Stimulated activated CD4-positive, alpha-beta T cell treated with anti-CD3 and anti-CD28 coated beads, TNF-alpha, amount 100 ng/mL, for 4 hours (primary cell): ENCODE measurements at places on chromosomes 1 and 21.
A peak's percentile ranks its signal among the peaks of the same experiment; 100 is the strongest.

- DNase-seq, result no peak
These were observed 25.5 kb downstream of the ODF2L start for GRCh38 chr1:86370601-86371022.

- no peak for DNase-seq
These were observed 9.8 kb downstream of the BARHL2 start for GRCh38 chr1:90707363-90707710.

- peak; percentile 31 for DNase-seq
These were observed at the start of gene RAVER2 for GRCh38 chr1:64744492-64745180. Gene RAVER2, plus strand, starts transcription at chr1:64745075. Its CDS starts 98 bp downstream, at chr1:64745173.

DNA sequence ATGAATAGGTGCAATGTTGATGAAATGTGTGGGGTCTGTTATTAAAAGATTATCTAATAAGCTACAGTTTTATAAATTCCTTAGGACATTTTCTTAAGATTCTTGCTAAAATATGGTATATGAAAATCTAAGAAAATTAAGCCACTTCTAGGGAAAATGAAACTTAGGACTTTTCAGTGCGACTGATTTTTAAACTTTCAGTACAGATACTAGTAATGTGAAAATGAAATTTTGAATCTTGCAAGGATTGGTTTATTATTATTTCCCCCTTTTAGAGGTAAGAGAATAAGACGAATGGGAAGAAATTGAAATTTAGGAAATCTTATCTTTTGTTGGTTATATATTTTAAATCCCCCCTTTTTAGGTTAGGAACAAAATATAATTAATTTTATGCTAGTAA, 16.4 kb downstream of the CAPZA1 start:
- DNase-seq, result no peak

- no peak for DNase-seq
These were observed 709 bp downstream of the TNFRSF14 start for GRCh38 chr1:2556678-2557481.

DNA sequence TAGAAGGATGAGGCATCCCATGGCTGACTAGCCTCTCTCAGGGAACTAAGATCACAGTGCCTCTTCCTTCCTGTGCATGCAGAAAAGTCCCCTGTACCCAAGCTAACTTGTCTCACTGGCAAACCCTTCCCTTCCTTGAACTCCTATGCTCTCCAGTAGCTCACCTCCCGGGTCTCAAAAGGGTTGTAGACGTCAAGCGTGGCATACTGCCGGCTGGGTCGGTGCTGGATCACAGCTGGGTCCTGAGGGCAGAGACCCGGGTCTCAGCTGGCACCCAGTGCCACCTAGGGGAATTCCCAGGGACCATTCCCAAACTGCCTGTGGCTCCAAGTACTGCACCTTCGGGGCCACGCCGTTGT, 688 bp downstream of the SCAMP3 start:
- no peak for DNase-seq

DNA sequence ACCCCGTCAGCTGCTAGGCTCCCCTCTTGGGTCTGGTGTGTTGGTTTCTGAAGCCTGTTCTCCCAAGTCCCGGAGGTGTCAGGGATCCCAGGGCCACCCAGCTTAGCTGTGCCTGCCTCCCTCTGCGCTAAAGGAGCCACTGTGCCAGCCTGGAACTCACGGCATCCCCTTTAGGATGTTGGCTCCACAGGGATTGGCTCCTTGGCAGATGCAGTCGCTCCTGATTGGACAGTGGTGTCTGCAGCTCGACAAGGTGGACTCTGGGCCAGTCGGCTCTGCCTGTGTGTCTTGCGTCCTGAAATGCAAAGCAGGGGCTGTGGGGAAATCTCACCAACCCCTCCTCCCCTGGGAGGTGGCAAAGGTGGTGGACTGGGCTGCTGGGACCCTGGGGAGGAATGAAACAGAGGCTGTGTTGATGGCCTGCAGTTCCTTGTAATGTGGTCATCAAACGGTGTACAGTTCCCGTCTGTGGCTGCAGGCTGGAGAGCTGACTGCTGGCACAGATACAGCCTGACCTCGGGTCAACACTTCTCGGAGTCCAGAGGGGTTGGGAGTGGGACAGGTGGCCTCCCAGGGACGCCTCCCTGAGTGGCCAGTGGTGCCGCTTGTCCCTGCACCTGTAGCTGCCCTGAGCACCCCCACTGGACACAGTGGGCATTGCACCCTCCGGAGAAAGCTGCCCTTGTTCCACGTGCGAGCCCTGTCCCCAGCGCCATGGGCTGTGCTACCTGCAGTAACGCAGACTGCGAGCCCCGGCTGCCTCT, 11.5 kb upstream of the KCNAB2 start:
- no peak for DNase-seq

DNA sequence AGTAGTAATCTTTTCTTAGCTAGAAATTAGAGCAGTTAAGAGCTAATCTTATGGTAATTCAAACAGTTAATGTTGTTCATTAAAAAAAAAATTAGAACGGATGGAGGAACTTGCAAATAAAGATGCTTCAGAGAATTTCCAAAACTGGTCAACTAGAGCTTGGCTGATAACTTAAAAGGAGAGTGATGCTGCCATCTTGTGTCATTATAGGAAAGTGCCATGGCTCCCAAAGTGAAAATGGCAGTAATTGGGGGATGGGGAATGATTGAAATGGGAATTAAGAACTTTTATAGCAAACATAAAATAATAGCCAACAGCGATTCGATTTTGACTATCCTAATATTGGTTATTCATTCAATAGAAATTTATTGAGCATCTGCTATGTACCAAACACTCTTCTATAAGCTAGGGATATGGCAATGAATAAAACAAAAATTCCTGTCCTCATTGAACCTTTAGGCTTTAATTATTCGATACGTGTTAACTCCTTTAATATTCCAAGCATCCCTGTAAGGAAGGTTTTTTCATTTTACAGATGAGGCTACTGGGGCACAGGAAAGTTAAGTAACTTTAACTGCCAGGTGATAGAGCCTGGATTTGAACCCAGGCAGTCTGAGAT, 5.7 kb upstream of the PLPP3 start:
- no peak for DNase-seq

DNA sequence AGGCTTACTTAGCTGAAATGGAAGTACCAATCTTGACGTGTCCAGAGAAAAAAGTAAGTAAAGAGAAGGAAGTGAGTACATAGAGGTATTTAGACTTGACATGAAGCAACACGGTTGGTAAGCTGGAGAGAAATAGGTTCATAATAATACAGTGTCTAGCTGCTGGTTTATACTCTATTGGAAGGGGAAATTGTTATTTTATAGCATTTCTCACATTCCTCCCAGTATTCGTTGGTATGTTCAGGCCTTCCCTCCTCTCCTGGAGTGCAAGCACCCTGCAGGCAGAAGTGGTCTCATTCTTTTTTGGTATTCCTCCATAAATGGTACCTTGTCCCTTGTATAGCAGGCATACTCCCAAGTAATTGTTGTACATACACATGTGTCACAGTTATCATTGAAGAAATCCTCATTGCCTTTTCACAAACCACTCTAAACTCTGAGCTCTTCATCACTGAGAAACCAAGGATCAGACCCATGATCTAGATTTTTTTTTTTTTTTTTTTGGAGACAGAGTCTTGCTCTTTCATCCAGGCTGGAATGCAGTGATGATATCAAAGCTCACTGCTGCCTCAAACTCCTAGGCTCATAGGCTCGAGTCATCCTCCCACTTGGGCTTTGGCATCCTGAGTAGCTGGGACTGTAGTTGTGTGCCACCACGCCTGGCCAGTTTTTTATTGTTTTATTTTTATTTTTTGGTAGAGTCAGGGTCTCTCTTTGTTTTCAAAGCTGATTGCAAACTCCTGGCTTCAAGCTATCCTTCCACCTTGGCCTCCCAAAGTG, 9.8 kb upstream of the IPO9 start:
- DNase-seq, result no peak

GRCh38 chr1:15660151-15660550, 24.0 kb upstream of the PLEKHM2 start:
- DNase-seq, result no peak

DNA sequence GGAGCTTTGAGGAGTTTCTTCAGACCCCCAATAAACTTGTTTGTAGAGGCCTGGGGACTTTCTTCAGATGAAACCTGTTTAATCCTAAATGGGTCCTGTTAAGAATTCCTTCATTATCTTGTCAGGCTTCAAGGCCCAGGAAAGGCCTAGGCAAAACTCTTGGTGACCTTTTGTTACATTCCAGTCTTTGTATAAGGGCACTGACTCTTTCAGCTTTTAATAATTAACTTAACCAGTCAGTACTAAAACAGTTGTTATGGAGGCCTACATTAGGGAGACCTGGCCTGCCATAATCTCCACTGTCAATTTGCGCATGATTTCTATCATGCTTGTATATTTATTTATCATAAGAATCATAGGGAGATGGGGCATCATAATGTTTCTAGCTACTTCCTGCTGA, 110.2 kb downstream of the FCRL5 start:
- DNase-seq, result no peak

- no peak for DNase-seq
These were observed 104.5 kb upstream of the FMN2 start for GRCh38 chr1:239987103-239987745.

DNA sequence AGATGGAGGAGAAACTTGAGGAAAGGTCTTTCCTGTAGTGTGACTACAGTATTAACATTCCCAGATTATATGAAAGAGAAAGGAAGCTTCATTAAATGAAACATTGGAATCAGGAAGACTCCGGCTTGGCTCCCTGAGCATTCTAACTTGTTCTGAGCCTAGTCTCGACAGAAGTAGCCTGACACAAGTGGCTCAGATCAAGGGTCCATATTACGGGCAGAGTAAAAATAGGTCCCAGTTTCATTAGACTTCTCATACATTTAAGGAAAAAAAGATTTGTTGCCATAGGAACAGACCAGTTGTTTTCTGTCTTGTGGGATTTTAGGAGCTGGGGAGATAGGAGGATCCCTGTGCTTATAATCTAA, 12.8 kb downstream of the SMAP2 start:
- no peak for DNase-seq

DNA sequence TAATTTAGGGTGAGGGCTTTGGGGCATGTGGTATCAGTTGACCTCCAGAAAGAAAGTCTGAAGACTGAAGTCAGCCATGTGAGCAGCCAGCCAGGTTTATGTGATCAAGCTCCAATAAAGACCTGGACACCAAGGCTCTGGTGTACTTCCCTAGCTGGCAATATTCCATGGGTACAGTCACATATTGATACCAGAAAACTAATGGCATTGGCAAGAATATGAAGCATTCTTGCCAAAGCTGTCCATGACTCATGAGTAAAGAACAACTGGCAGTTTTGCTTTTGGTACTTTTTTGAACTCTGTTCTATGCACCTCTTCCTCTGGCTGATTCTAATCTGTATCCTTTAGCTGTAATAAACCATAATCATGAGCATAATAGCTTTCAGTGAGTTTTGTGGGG, 415.3 kb upstream of the CAMK1G start:
- no peak for DNase-seq

GRCh38 chr1:145999321-146000024, 3.1 kb upstream of the TXNIP start:
- DNase-seq, result no peak

DNA sequence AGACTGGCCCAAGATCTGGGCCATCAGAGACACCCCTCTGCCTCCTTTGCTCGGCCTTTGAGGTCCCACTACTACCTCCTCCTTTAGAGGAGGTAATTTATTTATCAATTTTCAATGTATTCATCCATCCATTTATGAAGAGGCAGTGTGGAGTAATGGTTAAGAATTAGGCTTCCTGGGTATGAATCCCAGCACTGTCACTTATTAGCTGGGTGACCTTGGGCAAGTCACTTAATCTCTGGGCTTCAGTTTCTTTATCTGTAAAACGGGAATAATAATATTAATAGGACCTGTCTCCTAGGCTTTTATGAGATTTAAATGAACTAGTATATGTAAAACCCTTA, 1.7 kb downstream of the NR0B2 start:
- DNase-seq, result no peak

DNA sequence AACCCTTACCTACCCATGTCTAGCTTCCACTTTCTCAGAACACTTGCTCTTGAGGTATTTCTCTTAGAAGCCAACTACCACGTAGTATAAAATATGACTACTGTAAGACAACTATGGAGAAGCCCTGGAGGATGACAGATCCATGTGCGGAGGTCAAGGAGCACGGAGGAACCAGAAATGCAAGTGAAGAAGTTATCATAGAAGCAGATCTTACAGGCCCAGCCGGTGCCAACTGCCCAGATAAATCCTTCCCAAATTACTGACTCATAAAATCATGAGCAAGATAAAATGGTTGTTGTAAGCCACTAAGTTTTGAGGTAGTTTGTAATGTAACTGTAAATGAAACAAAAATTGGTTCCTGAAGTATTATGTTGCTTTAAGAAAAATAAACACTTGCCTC, 12.6 kb downstream of the GTF2B start:
- no peak for DNase-seq

DNA sequence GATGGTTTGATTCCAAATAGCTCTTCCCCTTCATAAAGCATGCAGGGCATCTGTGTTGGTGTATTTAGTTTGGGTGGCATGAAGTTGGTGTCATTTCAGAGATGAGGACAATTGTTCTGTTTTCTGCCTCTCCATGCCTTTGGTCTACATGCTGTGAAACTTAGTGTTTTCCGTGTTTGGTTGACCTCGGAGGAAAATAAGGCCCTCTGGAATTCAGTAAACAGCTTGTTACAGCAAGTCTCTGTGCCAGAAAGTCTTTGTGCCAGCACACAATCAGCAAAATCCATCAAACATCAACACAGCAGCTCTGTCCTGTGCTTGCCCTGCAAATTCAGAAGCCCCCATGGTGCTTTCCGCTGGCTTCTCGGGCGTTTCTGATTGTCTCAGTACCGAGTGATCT, 9.5 kb downstream of the PARK7 start:
- DNase-seq, result no peak

GRCh38 chr21:25569084-25569483, 38.2 kb downstream of the MRPL39 start:
- no peak for DNase-seq

DNA sequence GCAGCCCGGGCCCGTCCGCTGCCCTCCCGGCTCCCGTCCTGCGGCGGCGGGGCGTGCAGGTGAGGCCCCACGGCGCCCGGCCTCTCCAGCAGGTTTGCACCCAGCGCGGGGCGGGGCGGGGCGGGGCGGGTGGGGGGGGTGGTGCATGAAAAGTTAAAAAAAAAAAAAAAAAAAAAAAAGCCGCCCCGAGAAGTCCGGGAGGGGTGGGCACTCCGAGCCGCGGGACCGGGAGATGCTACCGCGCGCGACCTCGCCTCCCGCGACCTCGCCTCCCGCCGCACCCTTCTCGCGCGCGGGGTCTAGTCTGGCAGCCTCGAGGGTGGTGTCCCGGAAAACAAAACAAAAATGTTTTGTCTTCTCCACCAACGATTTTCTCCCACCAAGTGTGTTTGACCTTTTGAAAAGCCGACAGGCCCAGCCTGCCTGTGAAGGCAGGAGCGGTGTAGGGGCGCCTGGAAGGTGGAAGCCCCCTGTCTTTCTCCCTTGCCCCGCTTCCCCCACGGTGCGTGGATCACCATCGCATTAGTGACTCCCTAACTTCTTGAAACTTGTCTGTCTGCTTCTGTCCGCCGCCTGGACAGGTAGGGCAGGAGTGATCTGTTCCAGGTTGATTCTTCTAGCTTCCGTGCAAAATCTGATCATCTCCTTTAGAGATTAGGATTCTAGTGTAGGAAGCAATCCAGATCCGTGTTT, 569 bp downstream of the RCAN3 start:
- no peak for DNase-seq

DNA sequence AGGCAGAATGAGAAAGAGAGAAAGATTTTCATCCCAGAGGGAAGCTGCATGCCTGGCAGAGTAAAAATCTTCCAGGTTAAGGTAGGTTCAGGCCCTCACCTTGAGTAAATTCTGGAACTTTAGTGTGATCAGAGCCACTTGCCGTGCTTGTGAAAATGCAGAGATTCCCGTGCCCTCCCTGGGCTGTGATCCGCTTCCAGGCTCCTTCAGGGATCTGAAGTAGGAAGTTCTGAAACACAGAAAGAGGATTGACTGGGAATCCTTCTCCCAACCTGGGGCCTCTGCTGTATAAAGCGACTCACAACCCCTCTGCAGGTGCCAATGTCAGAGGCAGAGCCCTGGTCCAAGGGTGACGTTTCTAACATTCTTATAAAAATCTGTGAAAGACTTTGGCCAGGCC, 26.6 kb downstream of the NUAK2 start:
- DNase-seq, result no peak
